ENCODE measurements at places on chromosomes 12 and 14.

DNA sequence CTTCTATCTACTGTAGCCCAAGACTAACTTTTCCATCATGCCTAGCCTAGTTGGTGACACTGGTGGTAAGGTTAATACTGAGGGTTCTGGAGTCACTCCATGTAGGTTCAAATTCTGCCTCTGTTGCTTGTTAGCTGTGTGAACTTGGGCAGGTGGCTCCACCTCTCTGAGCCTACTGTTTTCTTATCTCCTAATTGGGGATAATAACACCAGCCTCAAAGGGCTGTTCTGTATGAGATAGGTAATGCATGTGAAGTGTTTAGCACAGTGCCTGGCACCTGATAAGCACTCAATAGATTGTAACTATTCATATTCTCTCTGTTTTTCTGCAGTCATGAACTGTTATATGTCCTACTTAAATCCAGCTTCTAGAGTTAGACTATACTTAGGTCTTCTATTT, 17.5 kb upstream of the SPPL3 start:
- no peak for DNase-seq

- no peak for DNase-seq
Measured at GRCh38 chr14:33569821-33570687, 380.8 kb downstream of the EGLN3 start.

DNA sequence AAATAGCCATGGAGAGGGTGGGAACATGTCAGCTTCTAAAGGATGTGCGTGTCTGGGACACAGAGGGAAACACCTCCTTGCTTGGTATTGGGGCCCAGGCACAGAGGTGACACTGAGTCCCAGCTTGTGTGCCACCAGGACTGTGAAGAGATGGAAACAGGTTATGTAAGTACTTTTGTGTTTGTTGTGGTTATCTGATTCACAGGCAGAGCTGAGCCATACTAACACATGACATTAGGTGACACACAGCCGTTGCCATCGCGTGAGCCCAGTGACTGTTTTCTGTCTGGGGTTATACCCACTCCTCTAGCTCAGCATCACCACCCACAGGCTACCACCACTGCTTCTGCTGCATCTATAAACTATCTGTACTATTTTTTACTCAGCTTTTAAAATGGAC, 12.1 kb upstream of the FLVCR2 start:
- peak; percentile 53 for DNase-seq

GRCh38 chr12:14514154-14514842, 53.4 kb downstream of the PLBD1 start:
- no peak for DNase-seq

- DNase-seq = no peak
Measured at GRCh38 chr12:78870539-78870938, 6.0 kb downstream of the SYT1 start.

DNA sequence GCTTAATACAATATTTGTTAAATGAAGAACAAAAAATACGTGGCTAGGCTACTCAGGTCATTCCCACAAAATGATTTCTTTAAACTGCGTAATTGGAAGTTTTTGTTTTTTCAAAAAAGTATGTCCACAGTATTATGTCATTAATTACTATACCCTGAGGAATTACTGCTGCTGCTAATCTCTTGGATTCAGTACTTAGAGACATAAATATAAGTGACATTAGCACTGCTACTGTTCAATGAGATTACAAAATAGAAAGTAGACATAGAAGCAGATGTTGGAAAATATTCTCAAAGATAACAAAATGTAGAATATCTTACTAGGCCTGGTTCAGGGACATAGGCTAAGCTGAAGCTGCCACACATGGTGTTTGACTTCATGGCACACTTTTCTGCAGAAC, 36.3 kb downstream of the HMGA2 start:
- DNase-seq = no peak

GRCh38 chr14:38107216-38107631, 100.5 kb upstream of the SSTR1 start:
- DNase-seq = no peak

DNA sequence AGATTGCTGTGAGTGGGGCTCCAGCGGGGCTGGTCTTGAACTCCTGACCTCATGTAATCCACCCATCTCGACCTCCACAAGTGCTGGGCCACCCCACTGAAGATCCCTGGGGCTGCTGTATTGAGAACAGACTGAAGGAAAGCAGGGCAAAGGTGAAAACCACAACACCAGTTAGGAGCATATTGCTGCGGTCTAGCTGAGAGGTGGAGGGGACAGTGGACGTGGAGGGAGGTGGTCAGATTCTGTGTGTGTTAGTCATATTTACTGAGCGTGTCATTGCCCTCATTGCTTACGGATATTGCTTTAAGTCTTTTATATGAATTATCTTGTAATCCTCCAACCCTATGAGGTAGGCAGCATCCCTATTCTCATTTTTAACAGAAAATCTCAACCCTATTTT, 69.0 kb upstream of the OVCH1 start:
- no peak for DNase-seq

GRCh38 chr12:39224971-39225370, 217.9 kb downstream of the KIF21A start:
- no peak for DNase-seq

GRCh38 chr12:75011120-75011519, 198.5 kb downstream of the KCNC2 start:
- DNase-seq = no peak

- DNase-seq = no peak
Measured at GRCh38 chr14:101737414-101738339, 23.8 kb upstream of the PPP2R5C start.

DNA sequence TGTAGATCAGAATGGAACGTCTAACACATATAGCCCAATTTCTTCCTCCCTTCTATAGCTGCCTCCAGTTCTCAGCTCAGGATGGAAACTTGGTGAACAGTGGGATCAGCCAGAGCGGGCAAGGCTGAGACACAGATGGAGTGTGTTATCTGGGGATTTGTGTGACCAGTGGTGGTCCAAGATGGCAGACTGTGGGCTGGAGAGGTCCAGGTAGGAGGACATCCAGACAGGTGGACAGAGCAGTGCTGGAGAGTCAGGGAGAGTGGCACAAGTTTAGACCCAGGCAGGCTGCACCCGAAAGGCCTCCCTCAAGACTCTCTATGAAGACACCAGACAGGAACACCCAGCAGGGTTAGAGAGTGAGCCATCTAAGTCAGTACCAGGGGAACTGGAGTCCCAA, 116.1 kb upstream of the CPSF6 start:
- DNase-seq = no peak

GRCh38 chr12:125999628-126000027, 934.4 kb downstream of the AACS start:
- no peak for DNase-seq

DNA sequence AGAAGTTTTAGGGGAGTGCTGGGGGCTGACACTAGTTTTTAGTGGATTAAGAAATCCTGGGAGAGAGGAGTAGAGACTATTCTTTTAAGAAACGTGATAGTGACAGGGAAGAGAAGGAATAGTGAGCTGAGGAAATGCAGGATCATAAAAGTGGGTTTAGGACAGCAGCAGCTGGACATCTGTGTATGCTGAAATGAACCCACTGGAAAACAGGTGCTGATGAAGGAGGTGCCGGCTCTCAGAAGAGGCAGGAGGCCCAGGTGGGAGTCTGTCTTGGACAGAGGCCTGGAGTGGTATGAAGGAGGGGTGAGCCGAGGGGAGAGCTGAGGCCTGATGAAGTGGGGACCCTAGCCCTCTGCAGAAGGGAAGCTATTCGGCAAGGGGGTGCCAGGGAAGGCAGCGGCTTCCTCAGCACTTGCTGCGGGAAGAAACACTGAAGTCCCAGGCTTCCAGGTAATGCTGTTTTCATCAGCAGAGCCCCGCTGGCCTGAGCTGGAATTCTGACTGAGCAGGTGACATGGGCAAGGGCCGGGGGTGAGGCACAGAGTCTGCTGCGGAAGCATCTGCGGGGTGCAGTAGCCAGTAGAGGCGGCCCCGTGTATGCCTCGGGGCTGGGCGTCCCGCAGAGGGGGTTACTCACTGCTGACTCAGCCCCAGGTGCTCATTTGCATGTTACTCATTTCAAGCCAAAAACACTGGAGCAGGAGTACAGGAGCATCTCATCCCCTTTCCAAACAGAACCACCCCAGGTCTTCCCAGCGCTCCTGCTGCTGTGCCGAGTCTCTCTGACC, 89.7 kb downstream of the TMCC3 start:
- no peak for DNase-seq

GRCh38 chr12:38538319-38538718, 221.7 kb downstream of the ALG10B start:
- no peak for DNase-seq

GRCh38 chr12:69065775-69066174, 132.8 kb upstream of the CPM start:
- DNase-seq = no peak

- DNase-seq = no peak
Measured at GRCh38 chr14:105192866-105193731, 12.0 kb upstream of the NUDT14 start.

DNA sequence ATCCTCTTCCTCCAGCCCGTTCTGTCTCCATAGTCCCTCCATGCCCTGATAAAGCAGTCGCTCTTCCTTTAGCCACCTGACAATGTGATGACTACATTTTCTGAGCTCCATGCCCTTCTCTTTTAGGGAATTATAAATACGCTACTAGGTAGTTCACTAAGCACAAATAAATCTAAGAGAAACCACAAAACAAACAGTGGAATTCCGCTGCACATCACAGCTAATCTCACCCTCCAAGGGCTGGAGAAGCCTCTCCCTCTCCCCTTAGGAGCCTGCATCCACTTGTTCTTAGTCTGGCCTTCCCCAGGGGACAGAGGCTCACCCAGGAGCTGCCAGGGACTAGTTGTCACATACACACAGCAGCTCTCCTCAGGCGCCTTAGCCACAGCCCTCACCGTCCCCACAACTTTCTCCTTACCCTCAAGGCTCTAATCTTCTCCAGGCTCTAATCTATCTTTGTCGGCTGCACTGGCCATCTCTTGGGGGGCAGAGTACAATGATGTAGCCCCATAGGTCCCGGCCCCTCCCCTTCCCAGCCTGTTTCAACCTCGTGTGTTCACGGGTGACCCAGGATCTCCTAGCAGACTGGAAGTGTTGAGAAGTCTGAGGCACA, 55.9 kb upstream of the GPR68 start:
- DNase-seq = no peak

GRCh38 chr14:62691647-62692489, 353.4 kb downstream of the KCNH5 start:
- DNase-seq = no peak

DNA sequence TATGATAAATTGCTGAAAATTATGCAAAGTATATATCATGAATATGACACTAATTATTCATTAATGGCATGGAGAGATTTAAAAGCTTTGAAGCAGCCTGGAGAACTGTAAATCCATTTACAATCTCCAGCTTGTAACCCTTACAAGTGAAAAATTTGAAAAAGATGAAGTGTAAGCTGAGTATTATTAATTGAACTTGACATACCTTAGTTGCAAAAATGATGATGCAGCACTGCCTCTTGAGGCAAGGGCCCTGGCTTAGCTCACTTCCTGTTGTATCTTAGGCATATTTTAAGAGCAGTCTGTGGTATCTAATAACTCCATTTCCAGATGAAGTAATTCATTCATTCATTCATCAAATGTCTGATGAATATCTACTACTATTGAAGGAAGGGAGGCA, 158.6 kb downstream of the ANO4 start:
- no peak for DNase-seq

GRCh38 chr14:74838166-74838565, 37.8 kb downstream of the PROX2 start:
- no peak for DNase-seq

GRCh38 chr12:96183734-96184370, 10.3 kb upstream of the ELK3 start:
- no peak for DNase-seq

- DNase-seq = no peak
Measured at GRCh38 chr14:51520087-51520486, 131.6 kb upstream of the FRMD6 start.

GRCh38 chr14:24135584-24135833, 485 bp upstream of the PSME1 start:
- DNase-seq = no peak

DNA sequence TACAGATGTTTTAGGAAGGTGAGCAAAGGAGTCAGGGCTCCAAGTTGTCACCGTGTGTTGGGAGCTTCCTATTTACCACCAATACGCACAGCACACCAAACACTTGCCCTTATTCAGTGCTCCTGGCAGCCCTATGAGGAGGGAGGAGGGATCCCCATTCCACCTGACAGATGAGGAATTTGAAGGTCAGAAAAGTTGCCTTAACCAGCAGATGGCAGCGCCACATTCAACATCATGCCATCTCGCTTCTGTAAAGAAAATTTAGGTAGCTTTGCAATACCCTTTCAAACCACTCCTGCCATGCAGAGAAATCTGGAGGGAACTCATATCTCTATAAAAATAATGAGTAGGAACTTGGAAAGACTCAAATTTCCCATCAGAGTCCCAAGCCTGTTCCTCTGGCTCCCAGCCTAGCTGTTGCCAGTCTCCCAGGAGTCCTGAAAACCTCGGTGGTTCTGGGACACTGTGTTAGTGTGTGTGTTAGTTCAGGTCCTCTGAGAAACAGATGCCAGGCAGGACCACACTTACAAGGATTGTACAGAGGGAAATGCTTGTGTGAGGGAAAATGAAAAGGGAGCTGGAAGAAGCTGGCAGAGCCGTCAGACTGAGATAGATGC, 410.5 kb downstream of the MED13L start:
- no peak for DNase-seq

- DNase-seq = no peak
Measured at GRCh38 chr14:77061630-77062257, 33.2 kb upstream of the IRF2BPL start.

DNA sequence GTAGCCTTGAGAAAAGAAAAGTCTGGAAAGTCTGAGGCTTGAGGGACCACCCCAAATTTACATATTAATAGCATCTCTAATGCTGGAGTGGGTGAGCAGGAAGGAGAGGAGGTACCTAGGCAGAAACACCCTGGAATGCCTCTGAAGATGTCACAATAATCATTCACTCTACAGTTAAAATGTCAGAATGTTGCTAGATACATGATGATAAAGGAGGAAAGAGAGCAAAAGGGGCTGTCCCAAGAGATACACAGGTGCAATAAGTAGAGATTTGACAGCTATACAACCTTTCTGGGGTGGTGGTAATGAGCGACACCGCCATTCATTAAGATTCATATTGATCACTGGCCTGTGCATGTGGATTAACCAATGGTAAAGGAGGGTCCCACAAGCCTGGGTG, 540.5 kb upstream of the FBXO33 start:
- DNase-seq = no peak

DNA sequence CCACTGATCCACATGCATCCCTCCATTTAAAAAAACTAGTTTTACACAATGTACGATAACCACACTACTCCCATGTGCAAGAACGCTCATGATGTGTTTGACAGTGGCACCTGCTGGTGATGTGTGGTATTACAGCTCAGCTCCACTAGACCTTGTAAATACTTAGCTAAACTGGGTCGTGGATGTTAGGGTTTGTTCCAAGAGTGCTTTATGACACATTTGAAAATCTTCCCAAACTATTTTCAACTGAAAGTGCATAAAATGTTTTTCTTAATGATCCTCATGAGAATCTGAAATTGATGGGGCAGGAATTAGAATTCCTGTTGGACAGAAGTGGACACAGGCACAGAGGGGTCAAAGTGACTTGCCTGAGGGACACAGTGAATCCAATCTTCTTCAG, 99.2 kb downstream of the SCARB1 start:
- no peak for DNase-seq
